Frontal cortex (tissue), 4 donors: ENCODE measurements at places on chromosomes 7 and 10.

GRCh38 chr10:124323111-124323725 is 95.5 kb downstream of the OAT start:
- DNase-seq, result no peak

DNA sequence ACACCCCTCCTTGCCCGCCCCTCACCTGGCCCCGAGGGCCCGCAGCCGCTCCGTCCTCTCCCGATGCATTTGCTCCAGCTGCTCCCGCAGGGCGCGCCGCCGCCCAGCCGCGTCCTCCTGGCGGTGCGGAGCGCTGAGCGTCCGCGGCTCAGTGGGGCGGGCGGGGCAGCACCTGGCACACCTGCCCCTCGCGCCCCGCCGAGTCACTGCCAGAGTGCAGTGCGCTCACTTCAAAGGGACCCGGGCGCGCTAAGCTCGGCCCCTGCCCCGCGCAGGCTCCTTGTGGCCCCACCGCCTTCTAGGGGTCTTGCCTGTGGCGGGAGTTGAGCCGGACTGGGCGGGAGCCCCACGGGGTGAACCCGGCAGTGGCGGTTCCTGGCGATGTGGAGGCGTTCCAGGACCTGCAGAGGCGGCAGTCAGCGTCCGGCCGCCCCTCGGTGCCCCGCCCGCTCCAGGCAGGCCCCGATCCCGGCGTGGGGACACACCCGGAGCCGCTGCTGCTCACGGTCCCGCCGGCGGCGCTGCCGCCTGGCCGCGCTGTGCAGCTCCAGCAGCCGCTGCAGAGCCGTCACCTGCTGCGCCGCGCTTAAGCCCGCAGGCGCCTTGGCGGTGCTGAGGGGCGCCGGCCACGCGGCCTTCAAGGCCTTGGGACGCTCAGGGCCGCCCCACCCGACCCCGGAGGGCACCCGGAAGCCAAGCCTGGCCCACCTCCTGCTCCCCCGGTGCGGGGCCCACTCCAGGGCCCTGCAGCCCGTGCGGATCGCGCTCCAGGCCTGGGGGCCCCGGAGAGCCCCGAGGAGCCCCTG is 6.7 kb downstream of the ATP6V1F start:
- peak; percentile 68 for DNase-seq

DNA sequence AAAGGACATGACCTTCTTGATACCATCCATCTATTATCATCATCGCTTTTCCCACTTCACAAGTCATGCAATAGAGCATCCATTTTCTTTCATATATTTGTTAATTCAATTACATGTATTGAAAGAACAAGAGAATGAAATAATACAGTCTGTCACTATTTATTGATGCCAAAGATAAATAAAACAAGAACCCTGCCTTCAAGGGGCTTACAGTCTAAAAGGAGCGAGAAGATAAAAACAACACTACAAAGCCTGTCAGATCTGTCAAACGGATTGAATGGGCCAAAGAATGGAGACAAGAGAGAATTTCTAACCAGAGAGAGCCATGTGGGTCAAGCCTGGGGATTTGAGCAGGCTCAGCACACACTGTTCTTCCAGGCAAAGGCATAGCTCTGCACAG is 15.9 kb downstream of the CPA5 start:
- no peak for DNase-seq

GRCh38 chr7:44447874-44448425 is 42.5 kb downstream of the NUDCD3 start:
- no peak for DNase-seq

DNA sequence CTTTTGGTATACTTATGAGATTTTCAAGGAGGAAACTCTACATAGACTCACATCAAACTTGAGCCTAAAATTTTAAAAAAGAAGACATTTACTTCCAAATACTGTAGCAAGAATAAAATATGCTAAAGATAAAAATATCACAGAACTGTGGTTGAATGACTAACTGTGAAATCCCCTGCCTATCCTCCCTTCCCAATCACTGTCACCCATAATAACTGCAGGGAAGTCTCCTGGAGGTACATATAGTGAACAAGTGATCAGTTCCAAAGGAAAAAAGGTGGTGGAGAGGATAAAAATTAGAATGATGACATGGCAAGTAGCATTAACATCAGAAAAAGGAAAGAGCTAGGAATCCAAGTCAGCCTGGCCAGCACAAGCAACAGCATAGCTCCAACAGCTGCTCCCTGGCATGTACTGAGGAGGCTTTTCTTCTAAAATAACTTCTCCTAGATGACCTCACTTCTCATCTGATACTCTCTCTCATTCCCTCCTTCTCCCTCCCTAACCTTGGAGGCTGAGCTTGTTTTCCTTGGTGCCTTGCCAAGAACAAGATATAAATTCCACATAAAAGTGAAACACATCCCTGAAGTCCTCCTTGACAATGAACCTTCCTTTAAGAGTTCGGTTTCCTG is 124.0 kb downstream of the IQUB start:
- DNase-seq, result no peak

GRCh38 chr10:95542330-95542729 is 18.8 kb downstream of the SORBS1 start:
- no peak for DNase-seq

DNA sequence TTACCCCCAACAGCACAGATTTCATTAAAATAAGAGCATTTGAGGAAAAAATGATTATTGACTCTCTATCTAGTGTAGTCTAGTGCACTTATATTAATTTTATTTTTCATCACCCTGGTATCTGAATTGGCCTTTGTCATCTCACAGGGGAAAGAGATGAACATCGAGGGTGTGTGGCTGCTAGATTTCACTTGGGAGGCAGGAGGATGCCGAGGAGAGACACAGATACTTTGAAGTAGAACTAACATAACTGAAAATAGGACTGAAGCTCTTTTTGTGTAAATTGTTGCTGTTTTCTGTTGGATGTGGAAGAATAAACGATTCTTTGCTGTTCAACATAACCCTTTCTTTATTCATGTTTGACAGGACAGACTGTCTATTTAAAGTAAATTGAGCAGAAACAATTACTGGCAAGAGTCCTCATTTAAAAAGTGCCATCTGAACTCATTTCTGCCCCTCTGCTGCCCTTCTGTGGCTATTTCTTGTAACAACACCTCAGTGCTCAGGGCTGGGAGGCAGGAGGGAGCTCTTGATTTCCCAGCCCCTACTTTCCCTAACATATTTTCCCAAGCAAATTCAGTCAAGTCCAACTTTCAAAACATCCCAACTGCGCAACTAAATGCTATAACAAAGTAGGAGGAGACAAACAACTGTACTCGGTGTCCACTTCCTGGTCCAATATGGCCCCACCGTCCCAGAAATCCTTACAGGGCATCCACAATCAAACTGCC is 15.6 kb downstream of the LYZL1 start:
- DNase-seq, result peak; percentile 76

DNA sequence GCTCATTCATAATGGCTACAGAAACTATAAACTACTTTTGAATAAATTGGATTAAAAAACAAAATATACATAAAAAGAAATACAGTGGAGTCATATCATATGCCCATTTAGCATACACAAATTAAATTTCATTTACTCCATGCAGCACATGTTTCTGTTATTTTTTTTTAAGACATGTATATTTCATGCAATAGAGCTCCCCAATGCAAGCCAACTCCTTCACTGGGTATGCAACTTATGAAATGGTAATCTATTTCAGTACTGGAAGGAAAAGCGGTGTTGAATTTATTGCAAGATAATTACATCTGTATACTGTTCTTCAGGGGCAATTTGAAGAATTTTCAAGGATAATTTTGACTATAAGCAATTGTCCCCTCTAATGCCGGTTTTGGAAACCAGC is 49.9 kb downstream of the NEUROD6 start:
- no peak for DNase-seq

GRCh38 chr7:77409005-77409738 is 7.0 kb downstream of the GSAP start:
- no peak for DNase-seq

- no peak for DNase-seq
These were observed 29.8 kb upstream of the FIGNL1 start for GRCh38 chr7:50479743-50480517.

GRCh38 chr10:29435809-29436501 is 147.1 kb downstream of the LYZL1 start:
- DNase-seq, result no peak

DNA sequence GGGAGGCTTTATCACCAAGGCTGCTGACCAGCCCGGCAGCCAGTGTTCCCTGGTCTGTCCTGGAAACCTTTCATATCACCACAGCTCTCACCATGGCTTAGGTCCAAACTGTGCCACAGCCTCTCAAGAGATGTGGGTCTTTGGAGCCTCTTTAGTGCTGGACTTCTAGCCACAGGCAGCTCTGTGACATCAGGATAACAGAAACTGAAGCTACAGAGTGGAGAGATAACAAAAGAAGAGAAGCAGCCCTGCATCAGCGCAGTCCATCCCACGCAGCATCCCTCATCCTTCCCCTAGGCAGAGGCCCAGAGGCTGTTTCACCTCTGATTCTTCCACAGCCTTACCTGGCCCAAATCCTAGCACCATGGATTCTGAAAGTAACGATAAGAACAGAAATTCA is 187.9 kb upstream of the KMT2E start:
- no peak for DNase-seq

- DNase-seq, result no peak
These were observed 11.4 kb downstream of the CDHR3 start for GRCh38 chr7:105974471-105974870.

DNA sequence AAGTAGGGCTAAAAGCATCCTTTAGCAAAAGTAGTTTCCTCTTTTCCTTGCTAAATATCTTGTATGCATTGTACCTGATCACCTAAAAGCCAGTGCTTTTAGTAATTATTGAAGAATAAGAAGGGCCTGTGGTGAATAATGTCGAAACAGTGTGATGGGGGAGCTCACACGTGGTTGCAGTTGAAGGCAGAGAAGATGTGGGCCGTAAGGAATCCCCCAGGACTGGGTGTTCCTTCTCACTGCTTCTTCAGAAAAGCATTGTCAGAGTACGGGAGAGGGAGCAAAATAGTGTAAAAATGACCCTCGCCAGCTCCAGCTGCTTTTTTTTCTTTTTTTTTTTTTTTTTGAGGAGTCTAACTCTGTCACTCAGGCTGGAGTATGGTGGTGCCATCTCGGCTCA is 201.1 kb downstream of the NSUN6 start:
- DNase-seq, result no peak

GRCh38 chr7:71286336-71286735 is 154.4 kb downstream of the GALNT17 start:
- no peak for DNase-seq

DNA sequence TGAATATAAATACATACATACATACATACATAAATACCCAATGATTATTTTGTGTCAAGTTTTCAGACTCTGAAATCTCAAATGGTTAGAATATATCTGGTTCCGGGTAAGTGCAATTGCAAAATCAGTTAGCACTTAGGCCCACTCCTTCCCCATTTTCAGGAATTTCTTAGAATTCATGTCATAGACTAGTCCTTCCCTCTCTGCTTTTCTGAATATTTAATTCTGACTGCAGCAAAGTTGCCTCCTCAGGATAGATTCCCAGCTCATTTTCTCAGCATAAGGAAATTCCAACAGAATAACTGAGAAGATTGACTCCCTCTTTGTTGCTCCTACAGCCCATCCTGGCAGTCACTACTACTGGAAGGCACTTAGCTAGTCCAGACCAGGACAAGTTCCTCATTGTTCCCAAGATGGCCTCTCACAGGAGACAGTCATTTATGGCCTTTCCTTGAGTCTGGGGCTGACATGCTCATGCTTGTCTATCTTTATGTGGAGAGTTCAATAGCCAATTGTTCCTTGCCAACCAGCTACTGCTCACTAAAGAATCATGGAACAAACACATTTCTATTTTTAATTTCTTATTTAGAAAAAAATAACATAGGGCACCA is 142.9 kb upstream of the ITGB1 start:
- DNase-seq, result no peak

- DNase-seq, result no peak
These were observed 133.8 kb downstream of the CPEB3 start for GRCh38 chr10:92156874-92157773.

DNA sequence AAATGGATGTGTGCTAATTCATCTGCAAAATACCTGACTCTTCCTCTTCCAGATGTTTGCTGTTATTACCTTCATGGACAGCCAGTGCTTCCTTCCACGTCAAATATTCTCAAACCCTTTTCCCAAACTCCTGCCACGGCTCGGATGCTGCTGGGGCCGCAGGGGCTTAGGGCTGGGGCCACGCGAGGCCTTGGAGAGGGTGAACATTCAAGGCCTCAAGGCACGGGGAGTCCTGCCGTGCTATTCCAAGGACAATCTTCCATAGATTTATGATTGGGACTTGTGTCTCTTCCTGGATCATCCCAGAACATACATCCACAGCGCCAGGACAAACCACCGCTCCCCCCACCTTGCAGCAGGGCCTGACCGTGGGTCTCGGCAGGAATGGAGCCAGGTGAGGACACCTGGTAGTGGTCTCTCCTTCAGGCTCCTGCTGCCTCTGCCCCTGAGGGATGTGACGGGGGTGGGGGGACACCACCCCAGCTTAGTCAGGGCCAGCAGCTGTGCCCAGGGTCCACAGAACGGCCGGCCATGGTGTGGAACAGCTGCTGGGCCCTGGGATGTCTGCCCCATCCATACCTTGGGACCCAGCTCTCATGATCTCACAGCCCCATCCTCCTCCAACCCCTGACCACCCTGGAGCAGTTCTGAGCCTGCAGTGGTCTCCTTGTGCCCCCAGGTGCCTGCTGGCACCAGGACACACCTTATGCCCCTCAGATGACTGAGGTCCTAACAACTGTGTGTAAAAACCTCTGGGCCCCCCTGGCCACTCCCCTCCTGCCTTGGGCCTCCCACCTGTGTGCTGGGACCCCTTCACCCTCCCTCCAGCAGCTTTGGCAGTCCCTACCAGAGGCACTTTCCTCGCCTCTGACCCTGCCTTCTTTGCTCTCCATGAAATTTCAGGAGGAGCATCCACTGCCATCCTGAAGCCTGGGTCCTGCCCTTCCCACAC is 16.7 kb downstream of the VIPR2 start:
- no peak for DNase-seq

DNA sequence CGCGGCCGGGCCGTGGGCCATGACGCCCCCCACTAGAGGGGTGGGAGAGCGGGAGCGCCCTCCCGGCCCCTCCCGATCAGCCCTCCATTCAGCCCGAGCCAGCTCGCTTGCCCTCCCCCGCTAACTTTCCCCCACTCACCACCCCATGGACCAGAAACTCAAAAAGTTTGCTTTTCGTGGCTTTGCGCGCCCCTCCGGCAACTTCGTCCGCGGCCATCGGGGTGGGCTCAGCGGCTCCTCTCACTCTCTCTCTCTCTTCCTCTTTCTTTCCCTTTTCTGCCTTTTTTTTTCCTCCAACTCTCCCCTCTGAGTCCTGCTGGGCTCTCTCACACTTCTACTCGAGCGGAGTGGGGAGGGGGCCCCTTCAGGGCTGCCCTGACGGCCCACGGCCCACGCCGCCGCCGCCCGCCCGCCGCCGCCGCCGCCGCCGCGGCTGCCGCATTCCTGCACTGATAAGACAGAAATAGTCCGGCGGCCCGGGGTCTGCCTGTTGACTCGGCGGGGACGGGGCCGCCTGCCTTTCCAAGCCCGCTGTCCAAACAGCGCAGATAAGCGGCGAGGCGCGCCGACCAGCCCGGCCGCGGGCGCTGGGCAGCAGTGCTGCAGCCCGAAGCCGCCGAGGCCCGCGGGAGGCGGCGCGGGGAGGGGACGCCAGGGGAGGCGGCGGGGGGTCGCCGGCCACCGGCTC is at the start of gene SMARCD3:
TSS of gene SMARCD3 (minus strand) at position 349 of the 688 bp plus-strand sequence. CDS start at position 217, 132 bp downstream.
- DNase-seq, result peak; percentile 76
